ENCODE measurements at places on chromosomes 7 and 10.

- no peak for DNase-seq
These were observed 56.9 kb upstream of the FHIP2A start for GRCh38 chr10:114764656-114765055.

GRCh38 chr10:119831656-119832055 is 41.0 kb downstream of the MCMBP start:
- DNase-seq: no peak

DNA sequence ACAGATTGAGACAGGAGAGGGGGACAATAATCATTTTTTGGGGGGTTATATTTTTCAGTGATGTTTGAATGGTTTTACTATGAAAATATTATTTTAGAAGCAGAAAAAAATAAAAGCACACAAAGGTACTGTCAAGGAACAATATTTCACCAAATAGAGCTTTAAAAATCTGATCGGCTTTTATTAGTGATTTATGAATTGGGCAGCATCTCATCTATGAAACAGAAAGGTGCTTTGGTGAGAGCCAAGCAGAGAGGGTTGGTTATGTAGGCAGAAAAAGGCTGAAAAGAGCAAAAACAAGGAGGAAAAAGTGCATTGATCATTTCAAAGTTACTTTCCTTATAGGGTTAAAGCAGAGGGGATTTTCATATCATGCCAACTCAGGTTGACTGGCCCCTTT is 26.4 kb upstream of the CPA2 start:
- DNase-seq: no peak

- no peak for DNase-seq
These were observed 626 bp upstream of the BMS1 start for GRCh38 chr10:42781893-42782445.

GRCh38 chr7:108860615-108861014 is 290.9 kb downstream of the DNAJB9 start:
- DNase-seq: no peak

All from NCI-H1436 (cell line).